ENCODE measurements at places on chromosomes 11 and 22.

DNA sequence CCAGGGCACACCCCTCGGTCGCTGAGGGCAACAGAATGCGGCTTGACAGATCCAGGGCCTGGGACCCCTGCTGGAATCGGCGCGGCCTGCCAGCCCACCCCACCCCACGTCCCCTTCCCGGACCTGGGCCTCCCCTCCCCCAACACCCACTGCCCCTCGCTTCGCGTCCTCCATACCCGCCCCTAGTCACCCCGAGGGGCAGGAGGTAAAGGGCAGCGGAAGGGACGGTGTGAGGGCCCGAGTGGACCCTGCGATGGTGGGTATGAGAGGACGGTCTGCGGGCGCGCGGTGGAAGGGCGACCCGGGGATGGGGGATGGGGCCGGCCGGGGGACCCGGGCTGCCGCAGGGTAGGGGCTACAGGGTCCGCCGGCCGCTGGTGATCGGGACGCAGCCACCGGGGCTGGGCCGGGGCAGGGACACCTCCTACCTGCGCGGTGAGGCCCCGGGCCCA, 311 bp downstream of the APBB1 start:
- ATAC-seq: no peak

GRCh38 chr11:78372114-78372768, 45.4 kb downstream of the GAB2 start:
- ATAC-seq: no peak

DNA sequence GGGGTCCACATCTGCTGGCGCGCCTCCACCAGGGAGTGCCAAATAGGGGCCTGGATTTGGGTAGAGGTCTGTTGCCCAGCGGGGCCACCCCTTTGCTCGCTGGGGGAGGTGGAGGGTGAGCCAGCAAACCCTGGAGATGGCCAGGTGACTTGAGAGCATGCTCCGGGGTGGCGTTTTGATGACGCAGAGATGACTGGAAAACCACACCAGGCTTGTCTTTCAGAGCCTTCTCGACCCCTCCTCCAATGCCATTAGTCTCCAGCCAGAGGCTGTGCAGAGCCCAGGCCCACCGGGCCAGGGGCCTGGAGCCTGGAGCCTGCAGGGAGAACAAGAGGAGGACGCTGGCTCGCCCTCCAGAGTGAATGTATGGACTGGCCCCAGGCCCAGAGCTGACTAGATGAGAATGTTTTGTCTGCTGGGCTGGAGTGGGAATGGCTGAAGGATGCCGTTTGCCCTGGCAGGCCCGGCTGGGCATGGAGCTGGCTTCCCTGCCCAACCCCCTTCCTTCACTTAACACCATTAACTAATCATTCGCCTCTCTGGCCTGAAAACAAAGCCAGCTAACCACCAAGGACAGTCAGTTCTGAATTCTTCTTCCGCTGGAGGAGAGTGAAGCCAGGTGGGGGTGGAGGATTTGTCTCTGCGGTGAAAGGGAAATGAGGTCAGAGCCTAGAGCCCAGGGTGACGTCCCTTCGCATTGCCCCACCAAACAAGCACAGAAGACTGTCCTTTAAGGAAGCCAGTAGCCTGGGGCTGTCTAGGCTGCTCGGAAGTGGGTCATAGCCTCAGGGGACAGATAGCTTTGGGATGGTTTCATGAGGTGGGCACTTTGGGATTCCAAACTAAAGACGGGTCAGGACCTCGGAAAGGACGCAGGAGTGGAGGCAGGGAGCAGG, 1.6 kb upstream of the MCAM start:
- peak; percentile 64 for ATAC-seq

GRCh38 chr11:22508665-22509064, 117.0 kb downstream of the FANCF start:
- no peak for ATAC-seq

GRCh38 chr11:63853476-63853875, 14.6 kb downstream of the MARK2 start:
- no peak for ATAC-seq

DNA sequence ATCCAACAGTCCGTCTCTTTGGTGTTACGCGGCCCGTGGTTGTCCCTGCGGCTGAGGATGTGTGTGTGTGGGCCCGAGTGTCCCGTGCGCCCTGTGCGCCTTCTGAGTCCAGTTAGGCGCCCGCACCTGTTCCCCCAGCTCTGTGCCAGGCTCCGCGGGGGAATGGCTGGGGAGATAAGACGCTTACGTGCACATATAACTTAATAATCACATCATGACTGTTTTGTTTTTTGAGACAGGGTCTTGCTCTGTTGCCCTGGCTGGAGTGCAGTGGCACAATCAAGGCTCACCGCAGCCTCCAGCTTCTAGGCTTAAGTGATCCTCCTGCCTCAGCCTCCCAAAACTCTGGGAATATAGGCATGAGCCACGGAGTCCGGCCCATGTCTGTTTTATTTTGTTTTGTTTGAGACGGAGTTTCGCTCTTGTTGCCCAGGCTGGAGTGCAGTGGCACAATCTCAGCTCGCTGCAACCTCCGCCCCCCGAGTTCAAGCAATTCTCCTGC, 817 bp downstream of the ARL2 start:
- ATAC-seq: no peak
